8988T (cell line): ENCODE measurements at places on chromosomes 7 and 10.

DNA sequence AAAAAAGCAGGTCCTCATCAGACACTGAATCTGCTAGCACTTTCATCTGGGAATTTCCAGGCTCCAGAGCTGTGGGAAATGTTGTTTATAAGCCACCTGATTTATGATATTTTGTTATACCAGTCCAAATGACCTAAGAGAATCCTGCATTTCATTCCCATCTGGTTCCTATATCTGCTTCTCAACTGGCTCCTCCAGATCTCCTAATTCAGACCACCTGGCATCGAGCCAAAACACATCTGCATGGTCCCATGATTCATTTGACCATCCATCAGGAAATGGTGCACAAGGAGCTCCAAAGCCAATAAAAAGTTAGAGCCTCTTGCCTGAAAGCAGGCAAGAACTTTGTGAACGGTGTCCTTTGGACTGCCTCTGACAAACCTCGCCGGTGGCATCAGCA, 108.9 kb downstream of the IPMK start:
- DNase-seq = no peak

DNA sequence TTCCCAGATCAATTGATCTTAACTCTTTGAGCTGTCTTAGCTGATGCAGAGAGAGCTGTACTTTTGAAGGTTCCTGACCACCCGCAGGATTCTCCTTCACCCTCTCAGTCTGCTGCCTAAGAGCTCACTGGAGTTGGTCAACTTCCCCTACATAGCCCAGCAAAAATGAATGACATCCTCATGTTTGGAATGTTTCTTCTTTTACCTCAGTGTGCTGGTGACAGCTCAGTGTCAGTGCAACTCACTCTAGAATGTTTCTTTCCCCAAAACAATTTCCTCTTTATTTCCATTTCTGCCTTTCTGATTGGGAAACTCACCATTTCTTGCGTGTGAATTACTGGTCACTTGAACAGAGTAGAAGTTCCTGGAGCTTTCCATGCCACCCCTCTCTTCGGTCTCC, 48.7 kb downstream of the LSMEM1 start:
- no peak for DNase-seq

GRCh38 chr10:75405598-75406461, 4.3 kb upstream of the ZNF503 start:
- no peak for DNase-seq

DNA sequence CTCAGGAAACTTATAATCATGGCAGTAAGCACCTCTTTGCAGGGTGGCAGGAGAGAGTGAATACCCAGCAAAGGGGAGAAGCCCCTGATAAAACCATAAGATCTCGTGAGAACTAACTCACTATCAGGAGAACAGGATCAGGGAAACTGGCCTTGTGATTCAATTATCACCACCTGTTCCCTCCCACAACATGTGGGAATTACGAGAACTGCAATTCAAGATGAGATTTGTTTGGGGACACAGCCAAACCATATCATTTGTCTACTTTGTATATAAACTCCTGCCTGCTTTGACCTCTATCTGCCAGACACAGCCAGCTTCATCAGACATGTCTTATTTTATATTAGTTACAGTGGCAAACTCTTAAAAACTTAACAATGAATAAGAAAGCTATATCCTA, 50.4 kb downstream of the ARMC3 start:
- no peak for DNase-seq
